ENCODE measurements at places on chromosomes 2 and 18. TPM values are rescaled to one million over a fixed set of nuclear protein-coding genes. Genes with fewer than 3 reads are reported as not detected.

GRCh38 chr2:69151931-69152330 is 139.0 kb downstream of the ANTXR1 start:
- DNase-seq, result no peak

The SERPINB10 gene
- not detected for total RNA-seq

The MERTK gene
- 25.0 TPM for total RNA-seq

The NRP2 gene
- 165 TPM for total RNA-seq

GRCh38 chr2:37679072-37679695 is 7.7 kb upstream of the CDC42EP3 start:
- no peak for DNase-seq

DNA sequence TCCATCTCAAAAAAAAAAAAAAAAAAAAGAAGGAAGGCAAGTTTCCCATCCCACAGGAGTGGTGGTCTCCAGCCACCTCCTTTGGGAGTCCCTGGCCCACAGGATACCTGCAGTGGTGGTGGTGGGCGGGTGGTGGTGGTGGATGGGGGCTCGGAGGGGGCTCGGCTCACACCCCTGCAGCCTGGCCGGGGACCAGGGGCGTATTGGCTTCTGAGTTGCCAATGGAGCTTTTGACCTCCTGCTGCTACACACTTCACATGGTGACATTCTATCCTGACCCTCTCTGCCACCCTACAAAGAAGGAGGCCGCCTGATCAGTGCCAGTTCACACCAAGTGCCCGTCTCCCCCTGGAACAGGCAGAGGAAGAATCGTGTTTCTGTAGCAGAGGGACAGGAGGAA is 119.6 kb downstream of the NFATC1 start:
- no peak for DNase-seq

Data from dermis blood vessel endothelial cell (primary cell).